ENCODE measurements at places on chromosomes 2 and 18.

- DNase-seq, result no peak
Measured at GRCh38 chr2:209653134-209653533, 118.5 kb upstream of the UNC80 start.

- no peak for DNase-seq
Measured at GRCh38 chr18:73043611-73044010, 175.8 kb upstream of the NETO1 start.

DNA sequence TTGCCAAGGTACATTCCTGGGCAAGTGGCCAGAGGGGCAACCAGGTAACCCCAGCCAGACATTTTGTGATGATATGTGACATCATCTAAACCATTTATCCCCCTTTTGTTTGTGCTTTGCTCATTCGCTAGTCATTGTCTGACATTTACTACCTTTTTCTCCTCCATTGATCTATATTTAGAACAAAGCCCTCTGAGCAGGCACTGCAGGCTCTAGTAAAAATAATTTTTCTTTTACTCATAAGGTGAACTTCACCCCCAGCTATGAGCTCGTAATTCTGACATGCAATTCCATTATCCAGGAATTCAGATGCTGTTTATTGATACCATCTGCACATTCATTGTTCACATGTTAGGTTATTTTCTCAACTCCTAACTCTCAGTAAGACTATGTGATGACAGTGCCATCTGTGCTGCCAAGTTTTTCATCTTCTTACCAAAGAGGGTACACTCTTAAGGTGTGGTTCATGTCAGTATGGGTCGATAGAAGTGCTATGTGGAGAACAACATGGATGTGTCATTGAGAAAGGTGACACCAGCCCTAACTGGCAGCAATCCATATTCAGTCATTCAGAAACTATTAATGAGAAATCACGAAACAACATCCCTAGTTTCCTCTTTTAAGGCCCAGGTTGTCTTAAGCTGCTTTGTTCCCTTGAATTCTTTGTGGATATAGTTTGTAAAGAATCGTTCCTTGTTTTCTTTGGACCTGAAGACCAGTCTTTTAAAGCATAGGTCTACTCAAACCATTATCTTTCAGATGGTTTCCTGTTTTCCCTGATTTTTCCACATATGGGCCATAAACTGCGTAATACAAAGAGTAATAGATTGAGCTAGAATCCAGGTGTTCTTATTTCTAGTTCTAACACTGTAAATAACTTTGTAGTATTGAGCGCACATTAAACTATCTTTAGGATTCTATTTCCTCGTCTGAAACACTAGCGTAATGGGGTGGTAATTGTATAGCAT lies 978.1 kb upstream of the CDH2 start:
- DNase-seq, result no peak

GRCh38 chr2:145597006-145597405 lies 1077.1 kb upstream of the ZEB2 start:
- DNase-seq, result peak; percentile 14

- no peak for DNase-seq
Measured at GRCh38 chr2:181576431-181576830, 80.5 kb downstream of the CERKL start.

- DNase-seq, result no peak
Measured at GRCh38 chr18:9449600-9450414, 25.5 kb upstream of the RALBP1 start.

DNA sequence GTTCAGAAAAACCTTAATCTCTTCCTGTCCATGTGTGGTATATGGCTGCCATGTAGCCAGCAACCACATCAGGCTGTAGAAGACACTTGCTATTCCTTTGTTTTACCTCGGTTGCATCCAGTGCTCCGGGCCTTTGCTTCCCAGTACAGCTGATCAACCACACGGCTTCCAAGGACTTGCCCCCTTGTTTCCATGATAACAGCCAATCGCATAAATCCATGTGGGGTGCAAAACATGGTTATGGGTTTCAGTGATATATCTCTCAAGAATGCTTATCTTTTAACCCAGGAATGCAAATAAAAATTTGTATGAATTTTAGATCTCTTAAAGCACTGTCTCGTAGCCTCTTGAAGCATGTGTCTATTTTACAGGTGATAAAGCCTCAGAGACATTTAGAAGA lies 118.3 kb downstream of the MGAT5 start:
- no peak for DNase-seq

DNA sequence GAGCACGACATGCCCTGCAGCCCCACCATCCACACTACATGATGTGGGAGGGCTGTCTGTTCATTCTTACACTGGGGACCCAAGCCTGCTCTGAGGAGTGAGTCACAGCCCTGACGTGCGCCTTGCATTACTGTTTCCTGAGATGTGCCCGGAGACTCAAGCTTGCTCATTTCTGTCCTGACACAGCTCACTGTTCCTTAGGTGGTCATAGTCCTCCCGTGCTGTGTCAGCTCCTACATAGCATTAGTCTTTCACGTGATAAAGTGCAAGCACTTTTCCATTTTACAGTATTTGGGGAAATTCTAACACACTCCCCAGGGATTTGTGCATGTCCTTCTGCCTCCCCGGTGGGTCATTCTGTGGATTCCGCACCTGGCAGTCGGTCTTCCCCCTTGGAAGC lies 46.2 kb upstream of the TRIM43B start:
- DNase-seq, result no peak

GRCh38 chr2:25065768-25066167 lies 23.9 kb downstream of the EFR3B start:
- no peak for DNase-seq

- no peak for DNase-seq
Measured at GRCh38 chr2:85564144-85564563, 2.9 kb upstream of the GGCX start.

- DNase-seq, result no peak
Measured at GRCh38 chr2:232505856-232506255, 14.3 kb upstream of the PRSS56 start.

GRCh38 chr2:180003559-180003958 lies 3.5 kb downstream of the CWC22 start:
- DNase-seq, result no peak

- DNase-seq, result no peak
Measured at GRCh38 chr18:22939649-22940048, 6.5 kb downstream of the RBBP8 start.

GRCh38 chr2:199484927-199485326 lies 27.2 kb upstream of the SATB2 start:
- DNase-seq, result no peak

DNA sequence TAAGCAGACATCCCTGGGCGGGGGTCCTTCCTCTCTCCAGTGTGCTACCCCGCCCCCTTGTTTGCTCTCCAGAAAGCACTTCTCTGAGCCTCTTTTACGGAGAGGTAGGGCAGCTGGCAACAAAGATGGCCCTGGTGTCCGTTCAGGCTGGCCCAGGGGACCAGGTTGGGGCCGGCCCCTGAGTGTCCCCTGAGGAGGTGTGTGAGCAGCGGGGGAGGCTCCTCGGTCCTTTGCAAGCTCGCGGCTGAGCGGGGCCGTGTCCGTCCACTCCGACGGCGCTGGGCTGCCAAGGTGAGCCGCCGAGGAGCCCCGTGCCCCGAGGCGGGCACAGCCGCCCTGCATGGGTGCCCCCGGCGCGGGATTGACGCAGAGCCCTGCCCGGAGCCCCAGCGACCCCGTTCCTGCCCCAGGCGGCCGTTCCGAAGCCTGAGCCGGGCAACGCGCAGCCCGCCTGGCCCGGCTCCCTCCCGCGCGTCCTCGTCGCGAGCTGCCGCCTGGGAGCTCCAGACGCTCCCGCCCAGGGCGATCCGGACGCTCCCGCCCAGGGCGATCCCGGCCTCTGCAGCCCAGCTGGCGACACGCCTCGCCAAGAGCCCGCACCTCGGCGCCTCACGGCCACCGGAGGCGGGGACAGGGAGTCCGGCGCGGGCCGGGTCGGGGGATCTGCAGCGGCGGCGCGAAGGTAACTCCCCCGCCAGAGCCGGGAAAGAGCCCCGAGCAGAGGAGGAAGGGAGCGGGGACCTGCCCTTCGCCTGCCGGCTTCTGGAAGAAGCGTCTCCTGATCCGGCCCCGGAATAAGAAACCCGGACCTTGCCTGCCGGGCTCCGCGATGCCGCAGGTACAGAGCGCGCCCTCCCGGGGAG lies at the start of gene PROKR1:
PROKR1 (plus strand) TSS at position 569 of the 863 bp plus-strand sequence. CDS start 2,243 bp downstream, outside the sequence.
- DNase-seq, result no peak

GRCh38 chr2:221203856-221204255 lies 368.2 kb downstream of the EPHA4 start:
- no peak for DNase-seq

GRCh38 chr2:99079226-99079625 lies 62.3 kb upstream of the C2orf15 start:
- no peak for DNase-seq

DNA sequence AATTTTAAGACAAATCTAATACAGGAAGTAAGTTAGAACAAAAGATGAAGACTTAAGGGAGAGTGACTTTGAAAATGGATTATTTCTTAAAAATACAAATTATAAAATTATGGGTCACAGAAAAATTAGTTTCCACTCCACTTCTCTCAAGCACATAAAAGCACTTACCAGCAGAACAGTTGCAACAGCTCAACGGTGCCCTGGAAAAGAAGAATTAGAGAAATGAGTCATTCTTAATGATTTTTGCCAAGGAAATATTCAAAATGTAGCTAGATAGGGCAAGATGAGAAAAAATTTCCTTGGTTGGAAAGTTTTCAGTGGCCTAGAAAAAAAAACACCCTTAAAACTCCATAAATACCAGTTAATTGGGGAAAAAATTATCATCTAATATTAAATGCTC lies 2185.6 kb upstream of the CELF4 start:
- no peak for DNase-seq

GRCh38 chr18:36296650-36297416 lies 680 bp upstream of the FHOD3 start:
- peak; percentile 74 for DNase-seq

- DNase-seq, result no peak
Measured at GRCh38 chr2:189247276-189247675, 67.7 kb upstream of the COL5A2 start.

GRCh38 chr2:109344270-109344805 lies 215.3 kb downstream of the SH3RF3 start:
- DNase-seq, result no peak

DNA sequence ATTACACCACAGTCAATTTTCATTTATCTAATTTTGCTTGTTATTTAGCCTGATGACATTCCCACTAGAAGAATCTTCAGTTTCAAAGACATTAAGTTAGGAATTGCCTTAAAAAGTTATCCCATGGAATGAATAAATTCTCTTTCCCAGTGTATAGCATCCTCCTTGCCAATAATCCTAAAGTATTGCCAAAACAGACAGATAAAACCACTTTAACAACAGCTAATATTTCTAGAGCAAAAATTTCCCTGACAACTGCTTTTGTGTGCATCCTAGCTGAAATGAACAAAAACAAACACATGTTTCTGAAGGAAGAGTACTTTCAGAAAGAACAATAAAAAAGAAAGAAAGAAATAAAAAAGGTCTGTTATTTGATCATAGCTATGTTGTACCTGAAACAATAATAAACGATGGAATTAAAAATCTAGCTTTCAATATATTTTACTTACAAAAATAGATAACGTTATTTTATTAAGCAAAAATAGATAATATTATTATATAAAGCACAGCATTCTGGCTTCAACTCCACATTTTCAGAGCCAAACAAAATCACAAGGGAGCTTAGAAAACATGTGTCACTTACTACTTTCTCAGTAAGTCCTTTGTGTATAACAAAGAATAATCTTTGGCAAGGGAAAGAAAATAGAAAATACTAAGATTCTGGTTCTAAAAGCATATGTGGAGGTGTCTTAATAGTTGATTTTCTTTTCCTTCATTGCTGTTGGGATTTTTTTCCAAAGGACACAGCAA lies 939.0 kb upstream of the CRIM1 start:
- DNase-seq, result no peak

- DNase-seq, result peak; percentile 53
Measured at GRCh38 chr18:79380816-79381806, 14.6 kb upstream of the NFATC1 start.

DNA sequence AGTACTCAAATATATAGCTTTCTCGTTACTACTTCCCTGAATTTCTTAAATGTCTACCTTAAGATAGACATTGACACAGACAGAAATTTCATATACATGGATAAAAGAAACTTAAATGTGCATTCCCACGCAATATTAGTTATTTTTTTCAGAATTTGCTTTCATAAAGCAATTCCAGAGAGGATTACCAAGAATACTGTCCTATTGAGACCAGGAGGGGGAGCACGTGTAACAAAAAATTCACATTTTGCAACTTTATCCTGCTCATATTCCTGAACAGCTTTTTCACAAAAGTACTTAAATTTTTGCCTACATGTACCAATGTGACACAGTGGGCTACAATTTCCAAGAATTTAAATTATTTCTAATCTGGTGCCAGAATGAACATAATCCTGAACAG lies 30.7 kb upstream of the ERCC3 start:
- DNase-seq, result peak; percentile 39

DNA sequence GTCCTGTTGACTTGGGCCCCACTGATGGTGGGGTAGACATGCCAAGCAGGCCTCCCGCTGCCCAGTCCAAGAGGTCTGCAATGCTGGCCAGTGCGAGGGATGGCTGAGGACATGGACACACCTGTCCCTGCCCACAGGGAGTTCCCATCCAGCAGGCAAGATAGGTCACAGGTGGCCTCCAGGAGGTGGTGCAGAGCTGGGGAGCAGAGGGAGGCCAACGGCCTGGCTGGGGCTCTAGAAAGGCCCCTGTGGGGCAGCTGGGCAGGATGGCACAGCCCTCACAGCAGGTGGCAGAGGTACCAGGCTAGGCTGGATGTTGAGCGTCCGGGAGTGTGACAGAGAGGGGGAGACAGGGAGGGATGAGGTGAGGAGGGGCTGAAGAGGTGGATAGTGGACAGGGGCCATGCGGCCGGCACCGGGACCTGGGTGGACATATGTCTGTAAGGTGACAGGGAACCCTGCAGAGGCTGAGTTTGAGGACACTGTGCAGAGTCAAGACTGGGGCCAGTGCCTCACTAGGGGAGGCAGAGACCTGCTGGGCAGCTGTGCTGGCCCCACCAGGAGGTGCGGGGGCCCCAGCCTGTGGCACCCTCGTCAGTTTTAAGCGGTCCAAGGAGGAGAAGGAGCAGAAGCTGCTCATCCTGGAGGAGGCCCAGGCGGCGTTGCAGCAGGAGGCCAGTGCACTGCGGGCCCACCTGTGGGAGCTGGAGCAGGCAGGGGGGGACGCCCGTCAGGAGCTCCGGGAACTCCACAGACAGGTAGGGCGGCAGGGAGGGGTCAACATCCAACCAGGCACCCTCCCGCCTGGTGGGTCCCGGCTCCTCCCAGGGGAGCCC lies 34.3 kb upstream of the SNED1 start:
- DNase-seq, result no peak

DNA sequence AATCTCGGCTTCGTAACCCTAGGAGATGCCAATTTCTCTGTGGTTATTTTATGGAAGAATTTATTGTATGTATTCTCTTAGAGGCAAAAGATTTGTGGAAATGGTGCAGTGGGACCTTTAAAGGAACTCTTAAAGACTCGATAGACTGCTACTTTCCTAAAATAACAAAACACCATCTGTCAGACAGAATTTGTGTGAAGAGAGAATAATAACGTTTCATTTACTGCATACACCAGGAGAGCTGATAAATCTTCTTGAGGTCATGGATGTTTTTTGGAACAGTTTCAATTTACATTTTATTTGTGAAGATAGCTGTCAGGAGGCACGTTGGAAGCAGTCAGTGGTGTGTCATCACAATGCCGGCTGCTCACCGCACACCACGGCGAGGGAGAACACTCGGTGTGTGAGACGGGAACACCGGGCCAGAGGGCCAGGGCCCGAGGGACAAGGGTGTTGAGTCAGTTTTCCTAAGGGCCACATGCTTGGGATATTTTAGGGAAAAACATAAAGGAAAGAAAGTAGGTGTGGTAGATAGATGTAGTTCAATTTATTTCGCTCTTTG lies 1681.0 kb upstream of the DDX18 start:
- DNase-seq, result no peak

Data from COLO829 (cell line).